ENCODE measurements at places on chromosomes 11 and 22.

DNA sequence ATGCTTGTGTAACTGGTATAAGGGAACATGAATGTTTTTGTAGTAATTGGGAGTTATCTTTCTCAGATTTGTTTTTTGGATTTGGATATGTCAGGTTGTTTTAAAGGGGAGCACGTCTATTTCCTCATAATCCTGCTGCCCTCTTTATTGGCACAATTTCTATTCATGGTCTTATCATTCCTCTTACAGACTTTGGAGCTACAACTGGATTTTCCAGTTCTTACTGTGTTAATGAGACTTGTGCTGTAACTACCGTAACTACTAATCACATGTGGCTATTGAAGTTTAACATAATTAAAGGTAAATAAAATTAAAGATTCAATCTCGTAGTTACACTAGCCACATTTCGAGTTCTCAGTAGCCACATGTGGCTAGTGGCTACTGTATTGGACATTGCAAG lies 1.9 kb downstream of the FDX1 start:
- no peak for DNase-seq

GRCh38 chr11:71325418-71326327 lies 73.3 kb upstream of the SHANK2 start:
- DNase-seq, result no peak

DNA sequence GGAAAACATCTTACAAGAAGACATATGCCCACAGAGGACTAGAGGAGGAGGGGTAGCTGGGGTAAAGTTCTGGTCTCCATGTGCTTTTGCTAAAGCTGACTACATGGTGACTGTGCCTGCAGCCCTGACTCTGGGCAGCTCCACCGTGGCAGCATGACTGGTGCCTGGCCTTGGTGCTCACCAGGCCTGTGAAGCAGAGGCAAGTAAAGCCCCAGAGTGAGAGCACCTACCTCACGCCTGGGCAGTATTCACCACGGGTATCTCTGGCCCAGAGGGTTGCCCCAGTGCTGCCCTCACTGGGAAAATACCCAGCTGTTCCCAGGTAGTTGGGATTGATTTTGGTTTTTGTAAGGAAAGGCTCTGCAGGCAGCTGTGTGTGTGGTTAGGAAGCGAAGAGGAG lies 78.3 kb downstream of the CTTN start:
- DNase-seq, result no peak

DNA sequence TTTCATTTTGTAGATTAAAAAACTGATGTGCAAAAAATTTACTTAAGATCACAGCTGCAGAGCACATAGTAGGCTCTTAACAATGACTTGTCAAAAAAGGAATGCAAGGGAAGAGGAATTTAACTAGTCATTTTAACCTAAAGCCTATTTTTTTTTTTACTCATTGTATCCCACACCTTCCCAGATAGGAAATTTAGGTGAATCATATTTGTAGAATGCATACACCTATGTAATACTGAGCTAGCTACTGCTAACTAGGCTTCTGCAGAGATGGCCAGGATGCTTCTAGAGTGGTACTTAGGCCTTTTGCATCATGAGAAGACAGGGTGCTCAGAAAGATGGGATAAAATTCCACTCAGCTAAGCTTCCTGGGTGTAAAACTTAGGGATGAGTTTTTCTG lies 387.3 kb downstream of the AASDHPPT start:
- DNase-seq, result no peak

GRCh38 chr22:24391836-24392217 lies 35.6 kb upstream of the ADORA2A start:
- no peak for DNase-seq

GRCh38 chr11:73225851-73226250 lies 7.8 kb downstream of the P2RY2 start:
- no peak for DNase-seq

DNA sequence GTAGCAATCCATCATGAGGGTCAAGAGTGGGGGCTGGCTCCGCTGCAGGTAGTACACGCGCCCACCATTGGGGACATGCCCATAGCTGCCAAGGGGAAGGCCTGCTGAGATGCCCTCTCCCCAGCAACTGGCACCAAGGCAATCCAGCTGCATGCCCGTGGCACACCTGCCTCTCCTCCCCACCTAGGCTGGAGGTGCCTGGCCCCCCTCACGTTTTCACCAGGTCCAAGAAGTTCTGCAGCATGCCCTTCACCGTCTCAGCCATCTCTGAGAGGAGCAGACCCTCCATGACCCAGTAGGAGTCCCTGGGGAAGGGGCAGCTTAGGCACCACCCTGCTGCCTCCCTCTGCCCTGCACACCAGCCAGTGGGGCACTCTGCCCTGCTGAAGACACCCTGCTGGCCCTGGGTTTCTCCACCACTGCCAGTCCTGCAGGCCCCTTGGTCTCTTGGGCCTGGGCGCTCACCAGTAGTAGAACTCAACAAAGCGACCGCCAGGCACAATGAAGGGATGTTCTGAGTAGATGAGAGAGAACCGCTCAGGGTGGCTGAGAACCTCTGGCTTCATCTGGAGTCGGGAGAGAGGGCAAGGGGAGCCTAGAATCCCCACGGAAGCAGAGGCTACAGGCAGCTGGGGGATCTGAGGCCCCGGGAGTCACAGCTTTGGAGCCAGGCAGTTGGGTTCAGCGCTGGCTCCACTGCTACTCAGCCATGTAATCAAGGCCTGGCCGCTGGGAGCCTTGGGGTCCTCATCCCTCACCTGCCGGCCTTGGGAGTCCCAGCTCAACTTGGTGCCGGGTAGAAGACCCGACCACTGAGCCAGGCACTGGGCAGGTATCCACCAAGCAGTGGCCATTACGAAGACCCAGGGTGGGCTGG lies 17.8 kb downstream of the TREH start:
- no peak for DNase-seq

- DNase-seq, result no peak
Observed at GRCh38 chr22:36395055-36395849, 7.5 kb upstream of the MYH9 start.

DNA sequence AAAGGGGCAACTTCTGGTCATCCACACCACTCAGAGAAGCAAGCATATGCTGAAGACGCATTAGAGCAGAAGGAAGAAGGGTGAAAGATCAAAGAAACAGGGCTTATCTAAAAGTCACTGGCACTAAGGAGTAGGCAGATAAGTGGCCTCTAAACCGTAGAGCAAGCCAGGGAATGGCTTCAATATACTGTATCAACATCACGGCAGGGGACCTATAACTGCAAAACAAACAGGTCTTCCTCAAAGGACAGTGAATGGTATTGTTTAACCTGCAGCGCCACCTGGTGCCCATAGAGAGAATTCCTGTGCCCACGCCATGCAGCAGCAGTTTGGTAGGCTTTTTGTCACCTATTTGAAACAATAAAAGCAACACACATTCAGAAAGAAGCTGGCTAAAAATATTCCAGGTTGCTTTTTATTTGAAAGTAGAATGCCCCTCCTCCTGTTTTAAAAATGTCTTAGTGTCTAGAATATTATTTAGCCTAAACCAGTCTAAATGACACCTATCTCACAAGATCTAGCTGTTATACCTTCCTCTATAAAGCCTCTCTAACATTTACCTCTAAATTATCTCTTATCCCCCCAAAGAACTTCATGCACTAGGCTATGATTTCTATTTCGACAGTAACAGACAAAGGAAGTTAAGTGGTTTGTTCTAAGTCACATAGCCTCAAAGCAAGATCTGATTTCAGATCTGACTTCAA lies 21.8 kb downstream of the SNX19 start:
- DNase-seq, result peak; percentile 76

DNA sequence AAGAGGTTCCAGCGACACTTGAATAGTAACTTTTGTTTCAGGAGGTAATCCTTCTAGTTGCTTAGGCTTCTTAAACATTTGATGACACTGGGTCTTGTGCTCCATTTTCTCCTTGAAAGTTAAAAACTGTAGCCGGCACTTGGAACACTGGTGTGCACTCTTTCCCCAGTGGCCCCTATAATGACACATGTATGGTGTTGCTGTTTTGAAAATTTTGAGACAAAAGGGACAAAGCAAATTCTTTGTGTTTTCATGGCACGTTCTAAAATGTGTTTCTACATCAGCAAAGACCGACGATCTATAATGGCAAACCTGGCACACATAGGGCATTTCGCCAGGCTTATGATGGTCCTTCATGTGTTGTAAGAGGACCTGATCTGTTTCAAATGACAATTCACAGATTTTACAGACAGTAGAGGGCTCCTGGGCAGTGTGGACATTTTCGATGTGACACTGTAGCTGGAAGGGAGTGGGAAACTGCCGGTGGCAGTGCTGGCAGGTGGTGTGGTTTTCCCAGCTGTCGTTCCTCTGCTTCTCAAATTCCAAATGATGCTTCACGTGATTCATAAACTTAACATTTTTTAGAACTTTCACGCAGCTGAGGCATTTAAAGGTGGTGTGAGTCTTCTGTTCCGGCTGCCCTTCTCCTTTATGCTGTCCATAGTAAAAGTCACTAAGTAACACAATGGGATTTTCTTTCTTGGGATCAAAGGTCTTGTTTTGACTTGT lies 20.5 kb downstream of the ZNF280B start:
- DNase-seq, result no peak

GRCh38 chr22:17013396-17014100 lies 5.5 kb upstream of the GAB4 start:
- DNase-seq, result no peak

GRCh38 chr11:93166194-93166593 lies 31.6 kb downstream of the SLC36A4 start:
- DNase-seq, result no peak

DNA sequence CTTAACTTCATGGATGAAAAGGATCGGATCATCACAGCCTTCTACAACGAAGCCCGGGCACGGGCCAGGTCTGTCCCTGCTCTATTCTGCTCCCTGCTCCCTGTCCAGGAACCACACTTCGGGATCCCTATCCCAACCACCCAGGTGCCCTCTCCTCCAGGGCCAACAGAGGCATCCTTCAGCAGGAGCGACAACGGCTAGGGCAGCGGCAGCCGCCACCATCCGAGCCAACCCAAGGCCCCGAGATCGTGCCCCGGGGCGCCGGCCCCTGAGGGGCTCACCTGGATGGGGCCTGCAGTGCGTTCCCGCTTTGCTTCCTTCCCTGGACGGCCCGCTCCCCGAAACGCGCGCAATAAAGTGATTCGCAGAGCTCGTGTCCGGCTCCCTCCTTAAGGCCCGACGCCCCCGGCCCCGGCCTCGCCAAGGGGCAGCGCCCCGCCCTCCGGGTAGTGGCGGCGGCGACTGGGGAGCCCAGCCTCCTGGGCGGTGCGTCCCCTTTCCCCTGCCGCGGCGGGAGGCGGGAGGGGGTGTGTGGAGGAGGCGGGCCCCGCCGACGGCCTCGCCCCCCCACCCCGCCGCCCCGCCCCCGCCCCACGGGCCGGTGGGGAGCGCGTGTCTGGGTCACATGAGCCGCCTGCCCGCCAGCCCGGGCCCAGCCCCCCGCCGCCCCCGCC lies at the start of gene VEGFB:
Gene VEGFB (plus strand): TSS at position 672 of the 674 bp plus-strand sequence. CDS start 250 bp downstream, outside the sequence.
- peak; percentile 81 for DNase-seq

DNA sequence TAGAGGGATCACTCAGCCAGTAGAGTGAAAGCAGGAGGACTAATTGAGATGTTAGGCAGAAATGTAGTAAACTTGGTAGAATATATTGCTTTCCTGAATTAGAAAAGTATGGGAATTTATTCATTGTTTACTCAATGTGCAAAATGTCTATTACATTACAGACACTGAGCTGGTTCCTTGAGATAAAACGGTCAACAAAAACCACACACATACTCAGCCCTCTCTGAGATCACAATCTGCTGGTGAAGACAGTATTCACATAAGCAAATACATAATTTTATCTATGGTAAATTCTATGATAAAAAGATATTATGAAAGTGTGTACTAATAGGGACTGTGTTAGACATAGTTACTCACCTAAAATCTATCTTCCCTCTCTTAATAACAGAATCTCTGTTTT lies 833.5 kb downstream of the KCNA4 start:
- DNase-seq, result no peak

GRCh38 chr22:31579835-31580242 lies 82.2 kb downstream of the PISD start:
- no peak for DNase-seq

GRCh38 chr11:89495951-89496350 lies 4.8 kb upstream of the NOX4 start:
- no peak for DNase-seq

GRCh38 chr11:130325691-130326090 lies 11.0 kb upstream of the ZBTB44 start:
- no peak for DNase-seq

- peak; percentile 8 for DNase-seq
Observed at GRCh38 chr22:37205046-37205445, 7.2 kb downstream of the SSTR3 start.

- no peak for DNase-seq
Observed at GRCh38 chr11:94926698-94927237, 46.6 kb downstream of the CWC15 start.

DNA sequence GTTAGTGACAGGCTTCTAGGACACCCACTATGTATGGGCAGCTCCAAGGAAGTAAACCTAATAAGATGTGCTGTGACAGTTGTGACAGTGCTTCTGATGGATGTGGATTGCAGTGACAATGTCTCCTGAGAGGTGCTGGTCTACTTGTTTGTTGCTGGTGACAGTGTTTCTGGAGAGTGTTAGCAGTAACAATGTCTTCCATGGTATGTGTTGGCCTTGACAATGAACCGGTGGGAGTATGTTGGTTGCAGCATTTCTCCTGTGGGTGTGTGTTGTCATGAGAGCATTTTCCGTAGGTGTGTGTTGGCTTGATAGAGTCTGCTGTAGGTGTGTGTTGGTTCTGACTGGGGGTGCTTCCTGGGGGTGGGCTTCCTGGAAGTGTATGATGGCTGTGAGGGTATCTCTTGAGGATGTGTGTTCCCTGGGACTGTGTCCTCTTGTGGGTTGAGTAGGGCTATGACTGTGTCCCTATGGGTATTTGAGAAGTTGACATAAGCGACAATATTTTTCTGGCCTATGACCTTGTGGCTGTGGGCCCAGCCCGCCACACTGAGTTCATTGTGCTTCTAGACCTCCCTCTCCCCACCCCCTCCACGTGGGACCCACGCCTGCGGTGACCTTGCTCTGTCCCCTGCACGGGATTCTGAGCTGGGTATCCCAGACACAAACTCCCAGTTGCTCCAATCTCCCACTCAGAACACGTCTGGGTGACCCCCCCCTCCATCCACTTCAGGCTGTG lies 1.2 kb downstream of the DCHS1 start:
- peak; percentile 12 for DNase-seq

- DNase-seq, result no peak
Observed at GRCh38 chr22:37037669-37038068, 13.9 kb upstream of the KCTD17 start.

DNA sequence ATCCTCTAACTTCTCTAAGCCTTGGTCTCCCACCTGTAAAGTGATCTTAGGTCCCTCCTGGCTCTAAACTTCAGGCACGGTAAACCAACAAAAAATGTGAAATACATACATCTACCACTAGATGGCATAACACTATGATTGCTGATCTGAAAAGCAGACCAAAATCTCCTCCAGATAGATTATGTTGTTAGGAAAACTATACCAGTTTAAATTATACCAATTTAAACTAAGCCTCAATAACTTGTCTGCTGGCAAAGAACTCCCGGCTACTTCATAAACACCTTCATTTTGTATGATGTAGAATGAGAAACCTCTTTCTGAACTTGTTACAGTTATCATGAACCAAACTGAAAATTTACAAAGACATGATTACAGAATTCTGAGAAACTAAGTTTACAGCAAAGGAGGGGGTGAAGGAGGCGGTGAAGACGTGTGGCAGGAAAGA lies 85.9 kb downstream of the SBF2 start:
- peak; percentile 11 for DNase-seq

- peak; percentile 10 for DNase-seq
Observed at GRCh38 chr11:78961937-78962701, 387.5 kb upstream of the NARS2 start.

GRCh38 chr22:27213294-27213693 lies 555.9 kb downstream of the MIAT start:
- no peak for DNase-seq

- no peak for DNase-seq
Observed at GRCh38 chr11:27912916-27913315, 195.0 kb downstream of the KIF18A start.

Measured in activated CD4-positive, alpha-beta T cell treated with anti-CD3 and anti-CD28 coated beads for 36 hours (primary cell).